ENCODE measurements at places on chromosomes 2 and 18. TPM values are rescaled to one million over a fixed set of nuclear protein-coding genes. Genes with fewer than 3 reads are reported as not detected.

DNA sequence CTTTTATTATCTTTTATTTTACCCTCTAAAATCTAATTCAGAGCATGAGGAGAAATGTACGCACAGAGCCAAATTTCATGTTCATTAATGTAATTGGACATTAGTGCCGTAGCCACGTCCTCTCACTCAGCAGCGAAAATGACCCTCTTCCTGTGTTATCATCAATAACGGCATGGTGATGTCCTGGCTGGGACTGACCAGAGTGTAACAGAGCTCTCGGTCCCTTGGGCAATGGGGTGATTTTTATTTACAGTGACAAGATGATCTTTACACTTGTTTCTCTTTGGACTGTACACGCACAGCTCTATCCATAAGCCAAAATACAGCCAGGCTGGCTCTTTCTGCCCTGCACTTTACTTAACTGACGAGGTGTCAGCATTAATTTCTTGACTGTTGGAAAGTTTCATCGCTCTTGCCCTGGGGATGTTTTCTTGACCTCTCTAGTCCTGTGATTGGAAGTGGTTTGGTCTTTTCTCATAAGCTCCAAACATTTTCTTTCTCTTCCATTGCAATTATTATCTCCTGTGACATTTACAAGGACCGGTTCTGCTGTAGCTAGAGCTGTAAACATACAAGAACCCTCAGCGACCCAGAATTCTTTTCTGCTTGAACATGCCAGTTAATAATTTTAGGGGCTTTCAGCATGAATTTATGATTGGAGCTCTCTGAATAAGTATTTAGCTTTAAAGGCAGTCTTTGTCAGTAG, 308.0 kb upstream of the PIK3C3 start:
- DNase-seq: no peak

- DNase-seq: no peak
Observed at GRCh38 chr2:172230889-172231401, 128.2 kb upstream of the DLX2 start.

GRCh38 chr2:158004126-158004764, 97.4 kb upstream of the UPP2 start:
- no peak for DNase-seq

- no peak for DNase-seq
Observed at GRCh38 chr2:198168651-198169050, 364.3 kb downstream of the PLCL1 start.

DNA sequence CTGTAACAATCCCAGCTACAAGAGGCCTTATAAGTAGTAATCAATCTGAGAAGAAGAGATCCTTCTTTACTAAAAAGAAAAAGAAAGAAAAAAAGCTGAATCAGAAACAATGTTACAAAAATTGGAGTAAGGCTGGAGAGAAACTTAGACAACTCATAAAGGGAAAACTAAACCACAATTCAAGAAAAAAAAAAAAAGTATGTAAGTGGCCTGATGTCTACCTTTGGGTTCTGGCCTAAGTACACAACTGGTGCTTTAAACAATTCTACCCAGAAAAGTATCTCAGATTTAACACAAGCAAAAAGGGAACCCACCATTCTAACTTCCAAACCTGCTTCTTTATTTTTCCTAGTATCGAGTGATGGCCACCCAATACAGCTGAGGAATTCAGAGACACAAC, 45.3 kb downstream of the ZNF521 start:
- DNase-seq: no peak

DNA sequence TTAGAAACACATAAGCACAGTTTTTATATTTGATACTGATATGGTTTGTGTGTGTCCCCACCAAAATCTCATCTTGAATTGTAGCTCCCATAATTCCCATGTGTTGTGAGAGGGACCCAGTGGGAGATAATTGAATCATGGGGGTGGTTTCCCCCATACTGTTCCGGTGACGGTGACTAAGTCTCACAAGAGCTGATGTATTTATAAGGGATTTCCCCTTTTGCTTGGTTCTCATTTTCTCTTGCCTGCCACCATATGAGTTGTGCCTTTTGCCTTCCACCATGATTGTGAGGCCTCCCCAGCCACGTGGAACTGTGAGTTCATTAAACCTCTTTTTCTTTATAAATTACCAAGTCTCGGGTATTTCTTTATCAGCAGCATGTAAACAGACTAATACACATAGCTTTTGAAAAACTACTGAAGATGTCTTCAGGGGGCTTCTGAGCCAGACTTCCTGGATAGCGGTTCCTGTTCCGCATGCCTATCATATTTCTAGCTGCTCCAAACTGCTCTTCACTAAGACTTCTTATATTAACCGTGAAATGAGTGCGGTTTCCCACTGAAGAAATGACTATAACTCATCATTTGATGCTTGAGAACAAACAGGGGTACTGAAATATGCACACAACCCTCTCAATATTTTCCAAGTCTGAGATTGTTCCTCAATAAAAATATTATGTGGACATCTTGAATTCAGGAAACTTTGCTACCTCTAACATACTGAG, 75.8 kb downstream of the SPHKAP start:
- no peak for DNase-seq

DNA sequence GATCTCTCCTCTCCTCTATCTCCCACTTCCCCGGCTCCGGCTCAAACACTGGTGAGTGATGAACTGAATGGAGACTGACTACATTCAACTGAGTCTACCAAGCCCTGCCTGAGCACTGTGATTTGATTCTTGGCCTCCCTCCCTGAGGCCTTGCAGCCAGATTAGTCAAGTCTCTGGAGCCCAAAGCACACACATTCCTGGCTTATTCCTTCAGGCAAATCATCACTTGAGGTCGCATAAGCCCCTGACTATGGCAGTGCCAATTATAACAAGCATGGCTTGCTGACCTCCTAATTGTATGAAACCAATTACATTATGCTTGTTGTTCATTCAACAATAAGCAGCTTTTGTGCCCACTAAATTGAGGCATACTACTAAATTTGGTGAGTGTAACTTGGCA, 34.6 kb downstream of the EFEMP1 start:
- DNase-seq: no peak

DNA sequence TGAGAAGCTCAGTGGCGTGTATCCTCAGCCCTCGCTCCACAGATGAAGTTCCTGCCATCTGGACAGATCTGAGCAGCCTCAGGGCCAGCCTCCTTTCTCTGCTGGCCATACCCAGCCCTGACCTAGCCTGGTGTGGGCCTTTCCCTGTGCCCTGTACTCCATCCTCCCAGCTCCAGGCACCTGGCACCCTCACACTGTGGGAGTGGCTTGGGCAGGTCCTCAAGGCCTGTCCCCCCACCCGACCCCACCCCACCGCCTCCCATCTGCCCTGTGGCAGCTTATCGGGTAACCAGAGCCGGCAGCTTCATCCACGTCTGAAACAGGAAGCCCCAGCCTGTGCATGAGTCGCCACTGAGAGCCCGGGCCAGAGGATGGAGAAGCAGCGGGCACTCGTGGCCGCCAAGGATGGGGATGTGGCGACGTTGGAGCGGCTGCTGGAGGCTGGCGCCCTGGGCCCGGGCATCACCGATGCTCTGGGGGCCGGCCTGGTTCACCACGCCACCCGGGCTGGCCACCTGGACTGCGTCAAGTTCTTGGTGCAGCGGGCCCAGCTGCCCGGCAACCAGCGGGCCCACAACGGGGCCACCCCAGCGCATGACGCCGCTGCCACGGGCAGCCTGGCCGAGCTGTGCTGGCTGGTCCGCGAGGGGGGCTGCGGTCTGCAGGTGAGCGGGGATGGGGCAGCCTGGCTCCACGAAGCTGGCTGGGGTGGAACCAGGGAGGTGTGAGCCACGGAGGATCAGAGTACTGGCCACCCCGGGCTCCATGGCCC, at the start of gene ESPNL:
TSS of gene ESPNL (plus strand) at position 292 of the 772 bp plus-strand sequence. CDS start at position 372, 80 bp downstream.
- no peak for DNase-seq

GRCh38 chr2:207142461-207142860, 23.3 kb downstream of the KLF7 start:
- no peak for DNase-seq

- no peak for DNase-seq
Observed at GRCh38 chr2:157443090-157443489, 799 bp downstream of the CYTIP start.

DNA sequence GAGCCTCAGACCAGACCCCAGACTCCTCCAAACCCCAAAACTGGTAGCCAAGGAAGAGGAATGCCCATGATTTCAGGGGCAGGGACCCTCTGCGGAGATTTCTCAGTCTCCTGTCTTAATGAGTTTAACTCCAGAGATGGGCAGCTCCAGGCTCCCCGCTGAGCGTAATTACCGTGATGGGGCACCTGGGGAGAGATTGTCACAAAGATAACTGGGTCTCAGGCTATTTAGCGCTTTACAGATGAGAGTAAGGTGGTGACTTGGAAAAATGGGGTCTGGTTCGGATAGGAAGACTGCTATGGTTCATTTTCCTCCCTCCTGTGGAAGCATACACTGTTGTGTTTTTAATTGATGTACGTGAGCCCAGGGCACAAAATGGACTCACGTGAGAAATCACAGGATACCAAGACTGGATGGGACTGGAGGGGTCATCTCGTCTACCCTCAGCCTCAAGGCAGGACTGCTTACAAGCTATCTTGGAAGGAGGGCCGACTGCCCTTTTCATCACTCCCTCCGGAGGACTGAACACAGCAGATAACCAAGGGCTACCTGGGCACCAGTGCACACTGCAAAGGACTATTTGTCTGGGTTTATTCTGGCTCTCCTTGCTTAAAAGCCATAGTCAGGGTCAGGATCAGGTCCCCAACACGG, 427.8 kb downstream of the ZNF521 start:
- no peak for DNase-seq

- no peak for DNase-seq
Observed at GRCh38 chr2:200431996-200432705, 77.7 kb downstream of the KCTD18 start.

- no peak for DNase-seq
Observed at GRCh38 chr2:233992513-233993217, 57.8 kb upstream of the SPP2 start.

- DNase-seq: no peak
Observed at GRCh38 chr2:20648206-20648605, 2.7 kb downstream of the HS1BP3 start.

- DNase-seq: no peak
Observed at GRCh38 chr2:196148736-196149135, 22.6 kb downstream of the STK17B start.

DNA sequence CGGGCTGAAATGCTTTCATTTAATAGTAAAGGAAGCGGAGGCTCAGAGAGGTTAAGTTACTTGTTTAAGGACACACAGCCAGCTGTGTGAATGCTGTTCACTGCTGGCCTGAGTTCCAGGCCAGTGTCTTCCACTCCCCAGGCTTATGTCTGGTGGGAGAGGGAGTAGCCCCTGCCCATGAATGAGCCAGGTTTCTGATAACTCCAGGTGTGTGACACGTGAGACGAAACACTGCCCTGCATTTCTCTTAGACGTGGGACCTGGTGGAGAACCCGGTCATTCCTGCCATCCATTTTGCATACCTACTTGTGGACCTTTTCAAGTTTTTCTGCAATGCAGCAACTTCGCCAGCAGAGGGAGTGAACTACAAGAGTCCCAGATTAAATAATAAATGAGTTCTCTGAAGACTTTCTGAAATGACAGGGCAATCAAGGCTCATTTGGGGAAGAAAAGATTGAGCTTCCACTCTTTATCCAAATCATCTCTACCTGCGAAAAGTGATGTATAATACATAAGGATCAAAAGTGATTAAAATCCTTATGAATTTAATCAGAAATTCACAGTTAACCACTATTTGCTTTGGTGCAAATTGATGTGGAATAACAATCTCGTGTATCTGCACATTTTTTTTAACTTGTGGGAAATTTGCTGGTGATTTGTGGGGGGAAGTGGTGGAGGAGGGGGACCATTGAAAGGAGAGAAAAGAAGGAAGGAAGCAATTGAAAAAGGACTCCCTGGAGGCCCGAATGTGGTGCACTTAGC, 79.4 kb upstream of the ASB18 start:
- peak; percentile 10 for DNase-seq

- DNase-seq: no peak
Observed at GRCh38 chr2:1648241-1649102, 95.8 kb downstream of the PXDN start.

Gene GAL3ST2
- polyA plus RNA-seq: not detected

Gene ACMSD
- not detected for polyA plus RNA-seq

Gene HOXD4
- polyA plus RNA-seq: 0.28 TPM

Gene KIF5C
- 0.17 TPM for polyA plus RNA-seq

Gene ZNF892
- 0.71 TPM for polyA plus RNA-seq

Gene CAVIN2
- polyA plus RNA-seq: 3.1 TPM

Data from BJ (cell line).